T1000 (cell line): ENCODE measurements at places on chromosomes 11 and 22.

DNA sequence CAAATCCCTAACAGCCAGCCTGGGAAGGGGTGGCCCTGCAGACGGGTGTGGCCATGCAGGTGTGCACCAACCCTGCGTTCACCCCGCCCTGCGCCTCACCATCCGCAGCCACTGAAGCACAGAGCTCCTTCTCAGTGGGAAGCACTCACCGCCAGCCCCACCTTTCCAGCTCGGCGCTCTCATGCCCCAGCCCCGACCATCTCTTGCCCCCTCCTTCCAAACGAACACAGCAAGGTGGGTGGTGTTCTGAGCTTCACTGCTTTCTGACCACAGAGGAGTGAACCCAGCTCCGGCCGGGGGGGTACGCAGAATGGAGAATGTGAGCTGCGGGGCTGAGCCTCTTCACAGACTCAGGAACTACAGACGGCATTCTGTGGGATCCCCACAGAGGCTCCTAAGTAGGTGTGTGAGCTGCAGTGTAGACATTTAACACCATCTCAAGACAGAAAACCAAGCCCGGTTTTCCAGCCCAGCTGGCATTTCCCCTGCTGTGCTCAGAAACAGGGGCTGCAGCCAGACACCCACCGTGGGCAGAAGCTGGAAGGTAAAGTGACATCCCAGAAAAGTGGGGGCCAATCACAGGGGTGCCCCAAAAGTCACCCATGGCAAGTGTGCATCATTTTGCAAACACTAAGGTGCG, 88.4 kb upstream of the RTL6 start:
- DNase-seq = no peak

GRCh38 chr11:77231800-77232199, 69.7 kb downstream of the GDPD4 start:
- DNase-seq = no peak

GRCh38 chr11:92332986-92333385, 108.4 kb downstream of the FAT3 start:
- no peak for DNase-seq

- no peak for DNase-seq
Observed at GRCh38 chr11:15761235-15761634, 595.1 kb downstream of the SOX6 start.

DNA sequence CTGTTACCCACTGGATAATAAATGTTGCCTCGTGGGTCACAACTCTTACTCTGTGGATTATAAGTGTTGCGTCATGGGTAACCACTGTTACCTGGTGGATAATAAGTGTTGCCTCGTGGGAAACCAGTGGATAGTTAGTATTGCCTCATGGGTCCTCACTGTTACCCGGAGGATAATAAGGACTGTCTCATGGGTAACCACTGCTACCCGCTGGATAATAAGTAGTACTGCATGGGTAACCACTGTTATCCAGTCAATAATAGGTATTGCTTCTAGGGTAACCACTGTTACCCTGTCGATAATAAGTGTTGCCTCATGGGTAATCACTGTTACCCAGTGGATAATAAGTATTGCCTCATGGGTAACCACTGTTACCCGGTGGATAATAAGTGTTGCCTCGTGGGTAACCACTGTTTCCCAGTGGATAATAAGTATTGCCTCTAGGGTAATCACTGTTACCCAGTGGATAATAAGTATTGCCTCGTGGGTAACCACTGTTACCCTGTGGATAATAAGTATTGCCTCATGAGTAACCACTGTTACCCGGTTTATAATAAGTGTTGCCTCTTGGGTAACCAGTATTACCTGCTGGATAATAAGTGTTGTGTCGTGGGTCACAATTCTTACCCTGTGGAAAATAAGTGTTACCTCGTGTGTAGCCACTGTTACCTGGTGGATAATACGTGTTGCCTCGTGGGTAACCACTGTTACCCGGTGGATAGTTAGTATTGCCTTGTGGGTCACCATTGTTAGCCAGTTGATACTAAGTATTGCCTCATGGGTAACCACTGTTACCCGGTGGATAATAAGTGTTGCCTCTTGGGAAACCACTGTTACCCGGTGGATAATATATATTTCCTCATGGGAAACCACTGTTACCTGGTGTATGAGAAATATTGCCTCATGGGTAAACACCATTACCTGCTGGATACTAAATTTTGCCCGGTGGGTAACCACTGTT, 15.7 kb upstream of the NXPE4 start:
- DNase-seq = no peak

DNA sequence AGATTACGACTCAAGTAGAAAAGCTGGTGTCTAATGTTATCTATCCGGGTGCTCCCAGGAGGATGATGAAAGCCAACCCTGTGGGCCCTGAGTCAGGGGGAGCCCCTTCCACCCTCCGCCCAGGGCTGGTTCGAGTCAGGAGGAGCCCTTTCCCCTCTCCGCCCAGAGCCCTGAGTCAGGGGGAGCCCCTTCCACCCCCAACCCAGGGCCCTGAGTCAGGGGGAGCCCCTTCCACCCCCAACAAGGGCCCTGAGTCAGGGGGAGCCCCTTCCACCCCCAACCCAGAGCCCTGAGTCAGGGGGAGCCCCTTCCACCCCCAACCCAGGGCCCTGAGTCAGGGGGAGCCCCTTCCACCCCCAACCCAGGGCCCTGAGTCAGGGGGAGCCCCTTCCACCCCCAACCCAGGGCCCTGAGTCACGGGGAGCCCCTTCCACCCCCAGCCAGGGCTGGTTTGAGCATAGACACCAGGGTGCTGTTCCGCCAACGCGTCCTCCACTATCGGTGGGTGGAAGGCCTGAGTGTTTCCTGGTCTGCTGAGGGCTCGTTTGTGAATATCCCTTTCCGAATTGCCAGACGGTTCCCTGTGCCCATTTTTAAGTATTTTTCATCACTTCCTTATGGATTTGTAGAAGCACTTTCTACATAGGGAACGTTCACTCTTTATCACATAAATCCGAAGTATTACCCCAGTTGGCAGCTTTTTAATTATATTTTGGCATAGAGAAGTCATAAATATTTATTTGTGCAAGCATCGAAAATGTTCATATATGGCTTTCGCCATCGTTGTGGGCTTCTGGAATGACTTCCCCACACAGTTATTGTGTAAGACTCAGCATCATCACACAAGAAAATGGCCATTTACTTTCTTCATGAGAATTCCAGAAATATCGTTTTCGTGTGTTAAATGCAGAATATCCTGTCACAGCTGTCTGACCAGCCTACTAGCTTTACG, 380.6 kb downstream of the BRD1 start:
- DNase-seq = no peak

- DNase-seq = no peak
Observed at GRCh38 chr22:37442537-37442936, 15.3 kb upstream of the ELFN2 start.

DNA sequence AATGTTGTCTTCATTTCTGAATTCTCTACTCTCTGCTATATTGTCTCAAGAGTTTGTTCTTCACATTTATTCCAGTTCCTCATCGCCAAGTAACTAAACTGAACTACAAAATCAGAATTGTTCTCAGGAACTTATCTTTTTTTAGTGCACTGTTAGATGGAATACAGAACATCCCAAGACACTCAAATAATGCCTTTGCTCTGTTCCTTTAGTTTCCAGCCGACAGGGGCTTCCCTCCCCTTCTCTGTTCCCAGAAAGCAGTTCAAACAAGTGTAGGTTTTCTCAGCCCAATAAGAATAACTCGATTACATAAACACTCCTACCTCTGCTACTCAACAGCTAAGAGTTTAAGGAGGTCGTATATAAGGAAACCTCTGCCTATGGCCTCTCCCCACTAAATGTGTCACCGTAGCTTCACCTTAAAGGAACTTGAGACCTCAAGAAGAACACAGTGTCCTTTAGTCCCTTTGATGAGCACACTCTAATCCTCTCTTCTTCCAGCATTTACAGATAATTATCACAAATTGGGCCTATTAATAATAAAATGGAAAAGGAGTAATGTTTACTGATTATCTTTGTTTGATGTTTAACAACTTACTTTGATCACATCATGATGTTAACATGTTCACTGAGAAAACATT, 6.9 kb downstream of the POU2AF3 start:
- no peak for DNase-seq

DNA sequence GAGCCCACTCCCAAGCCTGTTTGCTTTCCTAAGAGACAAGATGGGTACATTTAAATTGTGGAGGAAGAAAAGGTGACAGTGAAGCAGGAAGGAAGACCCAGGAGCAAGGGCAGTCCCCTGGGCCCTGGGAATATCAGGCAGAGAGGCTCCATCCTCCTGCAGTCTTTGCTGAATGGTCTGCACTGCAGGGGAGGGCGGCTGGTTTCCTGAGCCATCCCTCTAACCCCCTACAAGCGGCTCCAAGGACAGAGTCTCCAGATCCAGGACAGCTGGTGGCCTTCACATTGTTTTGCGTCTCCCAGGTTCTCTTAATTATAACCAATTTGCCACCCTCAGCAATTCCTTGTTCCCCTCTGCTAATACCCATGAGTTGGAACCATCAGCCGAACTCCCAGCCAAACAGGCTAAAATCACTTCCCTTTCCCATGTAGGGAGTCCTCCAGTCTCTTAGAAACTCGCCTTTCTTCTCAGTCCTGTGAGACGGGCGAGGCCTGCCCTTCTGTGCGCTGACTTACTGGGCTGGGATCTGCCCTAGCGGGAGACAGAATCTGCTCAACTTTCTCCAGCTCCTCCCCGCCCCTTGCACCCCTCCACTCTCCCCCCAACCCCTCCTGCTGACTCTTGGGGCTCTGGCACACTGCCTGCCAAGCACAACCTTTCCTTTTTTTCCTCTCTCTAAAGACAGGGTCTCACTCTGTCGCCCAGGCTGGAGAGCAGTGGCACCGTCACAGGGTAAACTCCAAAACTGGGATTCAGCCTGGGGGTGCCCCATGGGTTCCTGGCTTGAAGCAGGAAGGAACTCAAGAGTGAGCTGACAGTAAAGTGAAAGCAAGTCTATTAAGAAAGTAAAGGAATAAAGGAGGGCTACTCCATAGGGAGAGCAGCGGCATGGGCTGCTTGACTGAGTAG, 53.4 kb upstream of the EMID1 start:
- no peak for DNase-seq

GRCh38 chr11:70210051-70210501, 7.0 kb downstream of the FADD start:
- peak; percentile 50 for DNase-seq

DNA sequence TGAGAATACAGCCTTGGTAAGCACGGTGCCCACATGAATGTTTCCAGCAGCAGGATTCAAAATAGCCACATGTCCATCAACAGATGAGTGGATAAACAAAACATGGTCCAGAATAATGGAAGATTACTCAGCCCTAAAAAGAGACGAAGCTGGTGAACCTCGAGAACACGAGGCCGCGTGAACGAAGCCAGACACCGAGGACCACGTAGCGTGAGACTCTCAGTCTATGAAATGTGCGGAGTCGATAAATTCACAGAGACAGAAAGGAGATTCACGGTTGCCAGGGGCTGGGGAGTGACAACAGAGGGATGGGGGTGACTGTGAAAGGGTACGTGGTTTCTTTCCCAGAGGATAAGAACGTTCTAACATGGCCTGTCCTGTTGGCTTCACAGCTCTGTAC, 2.9 kb upstream of the ASCL2 start:
- no peak for DNase-seq

GRCh38 chr22:43562843-43563242, 151.0 kb downstream of the MPPED1 start:
- DNase-seq = no peak

- no peak for DNase-seq
Observed at GRCh38 chr11:69876013-69876412, 56.8 kb upstream of the FGF3 start.

- no peak for DNase-seq
Observed at GRCh38 chr22:43861529-43861928, 784 bp downstream of the SULT4A1 start.

DNA sequence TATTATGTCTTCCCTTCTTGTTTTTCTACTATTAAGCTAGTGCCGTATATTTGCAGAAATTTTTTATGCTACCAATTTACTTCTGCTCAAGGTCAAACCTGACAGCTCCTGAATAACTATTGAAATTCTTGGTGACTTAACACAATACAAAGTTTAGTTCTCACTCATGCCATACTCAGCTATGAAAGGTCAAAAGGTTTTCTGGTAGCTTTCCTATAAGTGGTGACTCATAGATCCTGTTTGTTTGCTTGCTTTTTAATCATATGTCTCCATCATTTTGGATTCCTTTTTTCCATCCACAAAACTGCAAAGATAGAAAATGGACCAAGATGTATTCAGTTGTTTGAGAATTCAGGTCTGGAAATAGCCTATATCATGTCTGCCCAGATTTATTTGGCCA, 855.8 kb upstream of the LRRC4C start:
- DNase-seq = no peak

DNA sequence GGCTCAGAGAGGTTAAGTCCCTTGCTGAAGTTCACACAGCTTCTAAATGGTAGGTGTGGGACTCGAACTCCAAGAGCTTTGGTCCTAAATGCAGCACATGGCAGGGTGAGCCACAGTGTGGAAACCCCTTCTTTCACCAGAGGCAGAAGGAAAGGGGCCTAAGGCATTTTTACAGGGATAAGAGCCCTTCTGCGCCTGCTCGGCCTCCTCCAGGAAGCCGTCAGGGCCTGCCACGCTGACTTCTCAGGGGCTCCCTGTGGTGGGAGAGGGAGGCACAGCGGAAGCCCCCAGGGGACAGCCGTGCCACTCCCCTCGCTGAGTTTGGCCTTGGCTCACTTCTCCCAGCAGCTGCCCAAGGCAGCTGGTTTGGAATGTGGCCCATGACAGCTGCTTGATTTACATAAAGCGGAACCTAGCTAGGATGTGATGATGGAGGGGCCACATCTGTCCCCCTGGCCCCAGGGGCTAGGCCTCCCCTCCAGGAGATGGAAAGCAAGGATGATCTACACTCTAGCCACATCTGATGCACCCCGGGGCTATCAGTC, 35.4 kb downstream of the CD82 start:
- no peak for DNase-seq

DNA sequence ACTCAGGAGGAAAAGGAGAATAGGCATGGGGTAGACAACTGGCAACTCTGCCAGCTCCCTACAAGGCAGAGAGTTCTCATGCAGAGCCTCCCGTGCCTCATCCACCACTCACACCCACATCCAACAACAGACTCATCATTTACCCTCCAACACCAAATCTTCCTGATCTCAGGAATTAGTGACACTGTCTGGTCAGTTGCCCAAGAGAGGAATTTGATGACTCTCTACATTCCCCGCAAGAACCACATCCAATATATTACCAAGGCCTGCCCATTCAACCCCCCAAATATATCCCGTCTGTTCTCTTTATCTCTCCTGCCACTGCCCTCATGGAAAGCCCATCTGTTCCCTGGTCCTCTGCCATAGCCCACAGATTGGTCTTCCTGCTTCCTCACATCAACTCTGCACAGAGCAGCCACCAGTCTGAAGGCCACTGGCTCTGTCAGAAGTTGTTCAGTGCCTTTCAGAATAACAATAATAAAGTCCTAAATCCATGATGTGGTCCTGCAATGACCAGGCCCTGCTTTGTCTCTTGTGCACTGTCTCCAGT, 57.5 kb upstream of the CD82 start:
- DNase-seq = no peak

GRCh38 chr11:8097468-8097867, 16.5 kb downstream of the TUB start:
- DNase-seq = no peak

- DNase-seq = no peak
Observed at GRCh38 chr11:79314906-79315689, 125.7 kb downstream of the TENM4 start.

GRCh38 chr11:11296434-11296833, 56.6 kb downstream of the CSNK2A3 start:
- no peak for DNase-seq
